ENCODE measurements at places on chromosomes 1 and 21.

DNA sequence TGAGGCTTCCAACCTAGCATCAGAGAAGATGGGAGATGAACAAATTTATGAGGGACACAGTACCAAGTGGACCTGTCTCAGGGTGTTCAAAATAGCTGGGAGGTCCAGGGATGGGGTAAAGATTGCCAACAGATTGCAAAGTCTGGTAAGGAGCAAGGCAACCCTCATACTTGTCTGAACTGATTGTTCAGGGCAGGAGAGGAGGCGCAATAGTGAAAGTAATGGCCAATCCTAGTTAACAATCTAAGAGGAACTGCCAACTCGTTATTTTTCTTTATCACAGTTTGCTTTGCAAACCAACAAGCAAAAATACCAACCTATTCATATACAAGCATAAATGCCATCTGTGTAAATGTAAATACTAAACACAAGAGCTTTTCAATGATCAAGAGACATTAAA is 78.4 kb upstream of the S1PR1 start:
- DNase-seq, result no peak
- H3K4me3 ChIP-seq, result no peak overlapping the region
- no peaks in the 10 kb centered on the region for H3K36me3 ChIP-seq
- H3K27ac ChIP-seq, result no peak overlapping the region
- no peaks in the 10 kb centered on the region for H3K4me1 ChIP-seq
- H3K27me3 ChIP-seq, result no peaks in the 10 kb centered on the region

DNA sequence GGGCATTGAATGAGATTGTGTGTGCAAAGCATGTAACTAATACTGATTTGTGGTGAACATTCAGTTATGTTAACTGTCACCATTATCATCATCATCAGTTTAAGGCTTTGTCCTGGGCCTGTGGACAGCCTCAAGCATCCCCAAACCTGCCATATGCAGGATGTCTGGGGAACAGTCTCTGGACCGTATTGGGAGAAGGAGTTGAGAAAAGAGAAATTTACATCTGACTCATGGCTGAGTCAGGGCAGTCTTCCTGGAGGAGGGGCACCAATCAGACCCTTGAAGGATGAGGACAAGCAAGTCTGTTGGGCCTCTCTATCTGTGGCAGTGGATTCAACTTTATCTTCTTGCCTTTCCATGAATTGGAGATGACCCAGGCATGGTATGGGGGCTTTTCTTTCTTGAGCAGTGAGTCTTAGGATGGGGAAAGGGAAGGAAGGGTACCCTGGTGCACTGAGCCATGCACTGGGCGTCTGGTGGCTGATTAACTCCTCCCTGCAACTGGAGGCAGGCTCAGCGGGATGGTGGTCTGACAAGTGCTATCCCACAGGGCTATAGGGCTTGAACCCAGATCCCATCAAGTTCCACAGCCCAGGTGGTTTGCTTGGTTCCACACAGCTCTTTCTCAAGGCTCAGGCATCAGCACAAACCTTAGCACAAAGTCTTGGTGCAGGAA is 2.9 kb downstream of the PADI3 start:
- no peaks in the 10 kb centered on the region for H3K36me3 ChIP-seq
- DNase-seq, result no peak
- H3K4me3 ChIP-seq, result no peak overlapping the region
- H3K27ac ChIP-seq, result no peak overlapping the region

- H3K36me3 ChIP-seq, result no peaks in the 10 kb centered on the region
- peaks cover 7% of the 10 kb centered on the region for H3K4me1 ChIP-seq
- H3K27ac ChIP-seq, result peak overlapping the region; percentile 9
- peak overlapping the region; percentile 60 for H3K4me3 ChIP-seq
These were observed 561 bp downstream of the KIF2C start for GRCh38 chr1:44740179-44740617.

GRCh38 chr1:91490501-91490900 is 10.2 kb upstream of the CDC7 start:
- no peaks in the 10 kb centered on the region for H3K27me3 ChIP-seq
- H3K36me3 ChIP-seq, result no peaks in the 10 kb centered on the region
- no peak overlapping the region for H3K27ac ChIP-seq
- no peak for DNase-seq

GRCh38 chr1:12619792-12620487 is 1.9 kb upstream of the DHRS3 start:
- no peaks in the 10 kb centered on the region for H3K27me3 ChIP-seq
- no peaks in the 10 kb centered on the region for H3K36me3 ChIP-seq
- peak overlapping the region; percentile 58 for H3K4me3 ChIP-seq
- DNase-seq, result peak; percentile 89
- H3K4me1 ChIP-seq, result peaks cover 58% of the 10 kb centered on the region

DNA sequence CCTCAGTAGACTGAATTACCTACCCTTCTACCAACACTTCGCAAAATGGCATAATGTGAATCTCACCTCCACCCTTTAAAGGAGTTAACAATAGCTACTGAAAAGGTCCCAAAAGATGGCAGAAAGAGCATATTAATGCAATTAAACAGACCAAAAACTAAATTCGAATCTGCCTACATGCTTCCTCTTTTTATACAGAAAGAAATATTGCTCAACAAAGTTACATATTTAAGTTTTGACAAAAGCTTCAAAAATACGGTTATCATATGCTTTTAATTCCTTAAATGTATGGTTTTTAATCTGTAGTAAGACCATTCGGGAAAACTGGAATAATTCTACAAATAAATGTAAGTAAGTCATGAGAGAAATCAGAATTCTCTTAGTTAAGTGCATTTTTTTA is 2.2 kb downstream of the APP start:
- peaks cover 22% of the 10 kb centered on the region for H3K4me1 ChIP-seq
- no peak for DNase-seq
- H3K27ac ChIP-seq, result no peak overlapping the region
- H3K4me3 ChIP-seq, result no peak overlapping the region
- H3K27me3 ChIP-seq, result peaks cover 8% of the 10 kb centered on the region
- no peaks in the 10 kb centered on the region for H3K36me3 ChIP-seq

DNA sequence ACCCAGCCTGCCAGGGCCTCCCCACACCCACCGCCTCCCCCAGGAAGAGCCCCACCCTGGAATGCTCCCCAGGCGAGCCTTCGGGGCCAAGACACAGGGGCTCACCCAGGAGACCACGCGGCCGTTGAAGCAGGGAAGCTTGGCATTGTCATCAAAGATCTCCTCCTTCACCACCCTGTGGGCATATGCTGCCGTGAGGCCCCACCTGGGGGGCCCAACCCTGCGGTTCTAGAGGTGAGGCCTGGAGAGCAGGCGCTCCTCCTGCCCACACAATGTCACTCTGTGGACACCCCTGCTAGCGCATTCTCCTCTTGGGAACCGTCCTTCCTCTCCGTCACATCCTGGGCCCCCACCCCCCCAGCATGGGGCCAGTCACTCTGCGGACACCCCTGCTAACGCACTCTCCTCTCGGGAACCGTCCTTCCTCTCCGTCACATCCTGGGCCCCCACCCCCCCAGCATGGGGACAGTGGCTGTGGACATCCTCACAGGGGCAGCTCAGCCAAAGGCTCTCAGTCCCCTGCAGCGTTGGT is 6.6 kb downstream of the DVL1 start:
- H3K4me3 ChIP-seq, result no peak overlapping the region
- DNase-seq, result no peak
- no peaks in the 10 kb centered on the region for H3K27me3 ChIP-seq
- H3K27ac ChIP-seq, result no peak overlapping the region
- peaks cover 2% of the 10 kb centered on the region for H3K36me3 ChIP-seq
- peaks cover 3% of the 10 kb centered on the region for H3K4me1 ChIP-seq
